Lung (tissue), 17 donors: ENCODE measurements at places on chromosomes 16 and 17.
A peak's percentile ranks its signal among the peaks of the same experiment; 100 is the strongest.

GRCh38 chr17:21689604-21690003 is 2.7 kb upstream of the KCNJ18 start:
- DNase-seq, result no peak

GRCh38 chr16:80198311-80199299 is 342.2 kb upstream of the DYNLRB2 start:
- DNase-seq, result peak; percentile 91

DNA sequence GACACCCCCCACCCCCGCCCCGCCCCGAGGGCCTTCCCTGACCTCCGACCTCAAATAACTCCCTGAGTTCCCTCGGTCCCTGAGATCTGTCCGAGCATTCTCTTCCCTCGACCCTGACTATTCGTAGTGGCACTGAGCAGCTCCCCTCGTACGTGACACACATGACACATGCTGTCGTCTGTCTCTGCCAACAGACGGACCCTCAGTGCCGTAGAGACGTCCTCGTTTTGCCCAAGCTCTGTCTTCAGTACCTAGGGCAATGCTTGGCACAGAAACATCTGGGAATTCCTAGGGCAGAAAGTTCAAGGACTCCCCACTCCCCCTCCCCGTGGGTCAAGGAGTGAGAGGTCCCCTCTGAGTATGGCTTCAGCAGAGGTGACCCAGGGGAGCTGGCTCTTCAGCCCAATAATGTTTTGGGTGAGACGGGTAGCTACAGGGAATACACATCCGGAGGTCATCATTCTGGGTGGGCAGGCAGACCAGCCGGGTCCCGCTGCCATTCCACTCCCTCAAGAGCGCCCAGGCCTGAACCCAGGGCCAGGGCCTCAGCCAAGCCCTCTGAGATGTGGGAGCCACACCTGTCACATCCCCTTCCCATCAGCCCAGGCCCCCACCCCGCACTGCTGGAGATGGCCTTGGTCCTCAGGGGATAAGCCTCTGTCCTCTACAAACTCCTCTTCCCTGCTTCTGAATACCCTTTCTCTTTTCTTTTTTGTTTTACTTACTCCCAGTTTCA is 671 bp upstream of the FADS6 start:
- DNase-seq, result no peak

DNA sequence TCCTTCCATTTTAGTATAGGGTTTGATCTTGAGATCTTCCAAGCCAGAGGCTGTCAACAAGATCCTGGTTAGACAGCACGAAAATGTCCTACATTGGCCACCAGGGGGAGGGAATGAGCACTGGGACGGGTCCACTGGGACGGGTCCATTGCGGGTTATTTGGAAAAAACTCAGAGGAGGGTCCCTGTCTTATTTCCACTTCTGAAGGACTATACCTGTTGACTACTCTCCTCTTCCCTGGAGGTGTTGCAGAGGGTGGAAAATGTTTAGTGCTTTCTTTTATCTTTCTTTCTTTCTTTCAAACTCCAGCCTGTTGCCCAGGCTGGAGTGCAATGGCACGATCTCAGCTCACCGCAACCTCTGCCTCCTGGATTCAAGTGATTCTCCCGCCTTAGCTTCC is 2.5 kb downstream of the TTLL6 start:
- DNase-seq, result peak; percentile 40

DNA sequence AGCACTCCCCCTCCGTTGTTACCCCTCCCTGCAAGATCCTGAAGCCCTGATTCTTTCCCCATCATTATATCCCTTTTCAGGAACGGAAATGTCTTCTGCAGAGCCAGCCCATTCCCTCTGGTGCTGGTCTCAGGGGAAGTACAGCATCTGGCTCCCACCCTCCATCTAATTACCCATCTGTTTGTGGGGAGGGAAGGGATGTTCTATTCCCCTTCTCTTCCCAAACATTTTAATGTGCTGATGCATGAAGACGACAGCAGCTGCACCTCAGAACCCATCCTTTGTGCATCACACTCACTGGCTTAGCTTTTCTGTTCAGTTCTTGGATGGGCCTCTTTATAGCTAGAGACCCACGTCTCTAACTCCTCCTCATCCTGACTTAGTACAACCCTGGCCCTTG is 367.2 kb downstream of the CDH13 start:
- DNase-seq, result no peak

DNA sequence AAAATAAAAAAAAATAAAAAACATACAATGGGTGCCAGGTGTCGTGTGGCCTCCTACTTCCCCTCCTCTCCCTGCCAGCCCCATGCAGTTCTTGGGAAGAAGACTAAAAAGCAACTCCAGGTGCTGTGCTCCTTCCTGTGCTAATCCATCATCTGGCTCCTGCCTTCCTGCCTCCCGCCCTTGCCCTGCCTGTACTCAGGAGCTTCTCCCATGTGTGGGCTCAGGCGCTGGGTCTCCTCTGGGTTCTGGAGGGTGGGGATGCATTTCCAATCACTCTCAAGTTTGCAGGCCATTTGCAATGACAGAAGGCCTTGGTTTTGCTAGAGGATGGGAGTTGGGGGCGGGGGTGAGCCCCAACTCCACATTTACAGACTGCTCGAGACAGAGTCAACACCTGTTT is 122.9 kb downstream of the SDK2 start:
- no peak for DNase-seq

- no peak for DNase-seq
These were observed 66.1 kb downstream of the SREBF1 start for GRCh38 chr17:17770632-17771044.

DNA sequence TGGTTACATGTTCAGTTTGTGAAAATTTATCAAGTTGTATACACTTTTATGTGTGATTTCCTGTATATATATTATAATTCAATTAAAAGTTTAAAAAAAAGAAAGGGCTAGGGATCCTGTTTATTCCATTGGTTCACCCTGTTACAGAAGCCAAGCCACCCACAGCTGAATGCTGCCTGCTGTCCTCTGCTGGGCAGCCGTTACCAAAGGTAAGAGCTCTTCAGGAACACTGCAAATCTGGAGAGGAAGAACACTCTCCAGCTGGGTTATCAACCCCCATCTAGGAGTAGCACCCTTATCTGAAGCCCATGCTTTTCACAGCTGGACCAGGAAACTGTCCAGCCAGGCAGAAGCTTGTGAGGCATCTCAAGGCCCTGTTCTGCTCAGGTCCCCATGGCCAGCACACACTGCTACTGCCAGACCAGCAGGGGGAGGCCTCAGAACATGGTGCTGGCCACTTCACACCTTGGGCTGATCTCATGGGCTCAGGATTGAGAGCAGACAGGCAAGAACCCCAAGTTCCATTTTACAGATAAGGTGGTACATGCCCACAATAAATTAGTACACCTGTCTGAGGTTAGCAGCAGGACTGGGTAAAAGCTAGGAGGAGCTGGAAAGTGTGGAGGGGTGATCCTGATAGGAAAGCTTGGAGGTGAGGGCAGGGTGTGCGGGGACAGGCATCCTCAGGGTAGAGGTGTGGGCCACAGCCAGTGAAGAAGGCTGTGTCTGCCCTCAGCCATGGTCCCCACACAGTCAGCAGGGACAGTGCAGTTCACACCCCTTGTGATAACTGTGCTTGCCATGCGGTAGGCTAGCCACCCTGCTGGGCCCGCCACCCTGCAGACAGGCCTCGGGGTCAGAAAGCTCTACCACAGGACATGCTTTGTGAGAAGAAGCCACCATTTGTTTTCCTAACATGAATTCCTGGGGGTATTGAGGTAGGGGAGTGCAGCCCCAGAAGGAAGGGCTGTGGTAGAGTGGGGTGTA is 54.3 kb upstream of the SREBF1 start:
- DNase-seq, result peak; percentile 53

- DNase-seq, result peak; percentile 12
These were observed 14.2 kb downstream of the ANKFY1 start for GRCh38 chr17:4249452-4250029.
